ENCODE measurements at places on chromosomes 4 and X.

- no peak for DNase-seq
Measured at GRCh38 chr4:26885912-26886274, 25.3 kb downstream of the STIM2 start.

DNA sequence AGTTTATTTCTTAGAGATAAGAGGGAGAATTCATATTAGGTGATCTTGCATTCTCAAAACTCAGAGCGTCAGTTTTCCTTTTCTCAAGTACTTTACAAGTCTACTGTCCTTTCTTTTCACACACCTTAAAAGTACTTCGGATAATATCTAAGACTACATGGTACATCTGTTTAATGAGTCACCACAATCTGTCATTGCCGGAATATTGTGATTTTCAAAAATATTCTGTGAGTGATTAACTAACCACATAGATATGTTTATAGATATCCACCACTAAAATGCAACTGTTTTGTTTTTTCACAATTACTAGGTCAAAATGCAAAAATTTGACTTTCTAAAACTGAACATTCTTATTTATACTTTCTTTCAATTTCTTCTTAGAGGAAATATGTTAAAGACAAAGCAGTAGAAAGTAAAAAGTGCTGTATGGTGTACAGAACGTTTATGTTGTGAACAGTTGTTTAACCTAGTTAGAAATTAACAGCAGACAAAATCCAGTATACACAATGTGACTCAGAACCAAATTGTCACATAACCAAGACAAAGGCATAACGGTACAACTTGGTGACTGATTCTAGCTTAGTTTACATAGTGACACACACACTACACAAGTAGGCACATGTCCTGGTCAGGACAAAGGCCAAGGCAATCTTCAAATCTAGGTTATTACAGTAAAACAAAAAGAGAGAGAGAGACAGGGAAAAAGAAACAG lies 482.9 kb downstream of the NAF1 start:
- no peak for DNase-seq

DNA sequence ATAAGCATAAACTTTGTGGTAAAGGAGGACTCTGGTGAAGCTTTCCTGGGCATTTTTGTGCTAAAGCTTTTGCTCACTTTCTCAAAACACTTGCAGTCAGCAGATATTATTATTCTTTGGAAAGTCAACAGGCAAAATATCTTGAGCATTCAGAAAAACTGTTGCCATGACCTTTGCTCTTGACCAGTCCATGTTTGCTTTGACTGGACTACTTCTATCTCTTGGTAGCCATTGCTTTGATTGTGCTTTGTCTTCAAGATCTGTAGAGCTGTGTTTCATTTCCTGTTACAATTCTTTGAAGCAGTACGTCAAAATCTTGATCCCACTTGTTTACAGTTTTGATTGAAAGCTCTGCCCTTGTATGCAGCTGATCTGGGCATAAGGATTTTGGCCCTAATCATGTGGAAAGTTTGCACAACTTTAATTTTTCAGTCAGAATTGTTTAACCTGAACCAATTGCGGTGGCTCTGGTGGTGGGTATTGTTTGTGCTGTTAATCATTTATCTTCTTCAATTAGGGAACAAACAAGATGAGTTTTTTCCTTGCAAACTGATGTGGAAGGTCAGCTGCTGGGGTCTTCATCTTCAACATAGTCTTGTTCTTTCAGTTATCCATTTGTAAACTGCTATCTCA lies 121.5 kb upstream of the NUDT6 start:
- DNase-seq: no peak

GRCh38 chr4:151455212-151455611 lies 46.2 kb downstream of the FHIP1A start:
- no peak for DNase-seq

DNA sequence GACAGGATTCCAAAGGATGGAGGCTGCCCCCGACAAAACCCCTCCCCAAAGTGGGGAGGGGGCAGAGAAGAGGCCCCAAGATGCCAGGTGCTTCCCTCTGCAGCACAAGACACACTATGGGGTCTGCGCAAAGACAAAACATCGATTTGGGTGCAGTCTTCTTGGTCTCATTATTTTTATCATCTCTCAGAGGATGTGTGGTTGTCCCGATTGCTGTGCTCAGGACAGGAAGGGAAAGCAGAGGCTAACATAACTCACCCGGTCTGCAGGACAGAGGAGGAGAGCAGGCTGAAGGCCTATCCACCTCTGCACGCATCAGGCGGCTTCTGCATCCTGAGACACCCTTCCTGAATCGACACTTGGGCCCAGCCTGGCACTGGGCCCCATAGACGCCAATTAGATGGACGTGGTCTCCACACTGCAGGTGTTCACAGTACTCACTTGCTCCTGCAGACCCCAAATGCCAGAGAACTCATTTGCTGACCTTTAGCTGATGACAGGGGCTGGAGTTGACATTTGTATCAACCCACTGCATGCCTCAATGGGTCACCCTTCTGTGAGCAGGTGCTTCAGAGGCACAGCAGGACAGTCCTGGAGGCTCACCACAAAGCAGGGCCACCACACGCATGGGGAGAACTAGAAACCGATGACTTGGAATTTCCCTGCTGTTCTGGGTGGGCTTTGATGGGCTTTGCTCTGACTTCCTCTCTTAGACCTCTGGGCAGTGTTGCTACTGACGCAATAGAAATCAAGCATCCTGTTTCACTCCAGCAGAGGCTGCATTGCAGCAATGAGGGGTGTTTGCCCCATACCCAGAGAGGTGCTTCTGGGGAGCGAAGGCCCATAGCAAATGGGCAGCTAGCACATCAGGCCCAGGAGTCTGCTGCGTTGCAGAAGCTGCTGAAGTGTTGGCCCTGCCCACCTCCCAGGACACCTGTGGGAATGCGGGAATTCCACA lies 96.3 kb upstream of the ENPP6 start:
- no peak for DNase-seq

DNA sequence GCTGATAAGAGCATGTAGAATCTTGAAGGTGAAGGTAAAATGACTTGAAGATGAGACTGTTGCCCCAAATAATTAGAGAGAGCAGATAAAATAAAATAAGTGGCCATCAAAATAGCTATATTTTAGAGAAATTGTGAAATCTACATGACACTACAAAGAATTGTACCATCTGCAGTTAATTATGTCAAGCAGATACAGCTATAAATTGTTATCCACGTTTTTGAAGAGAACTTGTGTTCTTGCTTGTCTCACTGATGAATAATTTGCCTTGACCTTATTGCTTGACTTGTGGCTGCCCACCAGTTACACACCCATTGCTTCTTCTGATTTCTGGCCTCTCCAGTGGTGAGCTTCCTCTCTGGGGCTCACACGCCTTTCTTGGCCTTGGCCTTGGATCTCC lies 75.8 kb upstream of the TNIP3 start:
- no peak for DNase-seq

- DNase-seq: no peak
Measured at GRCh38 chr4:102862747-102863146, 6.0 kb upstream of the CISD2 start.

DNA sequence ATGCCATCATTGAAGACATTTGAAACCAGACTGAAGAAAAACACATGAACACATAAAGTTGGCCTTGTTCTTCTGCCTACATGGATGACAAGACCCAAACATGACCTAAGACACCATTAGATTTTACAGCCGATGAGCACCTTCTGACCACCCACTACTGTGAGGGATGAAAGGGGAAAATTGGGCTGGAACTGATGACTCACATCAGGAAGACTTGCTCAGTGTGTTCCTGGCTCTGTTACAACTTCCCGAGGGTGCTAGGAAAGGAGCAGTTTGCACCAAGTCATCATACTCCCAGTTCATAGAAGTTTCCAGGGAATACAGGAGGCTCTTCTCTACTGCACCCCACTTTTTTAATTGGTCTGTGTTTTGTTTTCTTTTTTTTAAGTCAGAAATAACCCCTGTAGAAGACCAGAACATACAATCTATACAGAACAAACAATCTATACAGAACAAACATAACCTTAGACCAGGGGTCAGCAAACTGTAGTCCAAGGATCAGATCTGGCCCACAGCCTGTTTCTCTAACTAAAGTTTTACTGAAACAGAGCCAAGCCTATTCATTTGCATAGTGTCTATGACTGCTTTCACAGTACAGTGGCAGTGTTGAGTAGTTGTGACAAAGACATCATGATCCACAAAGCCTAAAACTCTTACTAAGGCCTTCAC lies 25.3 kb downstream of the BTC start:
- no peak for DNase-seq

DNA sequence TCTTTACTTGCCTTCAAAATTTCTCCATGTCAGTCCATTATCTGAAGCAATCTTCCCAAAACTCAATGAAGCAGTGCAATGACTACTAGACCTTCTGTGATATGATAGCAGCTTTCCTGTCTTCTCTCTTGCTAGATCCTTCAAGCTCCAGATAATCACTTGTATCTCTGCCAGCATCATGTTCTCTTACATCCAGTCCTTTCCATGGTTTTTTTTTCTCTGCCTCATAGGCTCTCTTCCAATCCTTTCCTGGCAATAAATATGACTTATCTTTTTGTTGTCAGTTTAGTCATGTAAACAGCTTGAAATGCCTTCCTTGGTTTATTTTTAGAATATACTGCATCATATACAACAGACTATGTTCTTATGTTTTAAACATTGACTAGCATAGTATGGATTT lies 193.5 kb downstream of the CFAP299 start:
- DNase-seq: no peak

GRCh38 chrX:4805502-4805901 lies 1092.1 kb upstream of the PRKX start:
- DNase-seq: no peak

DNA sequence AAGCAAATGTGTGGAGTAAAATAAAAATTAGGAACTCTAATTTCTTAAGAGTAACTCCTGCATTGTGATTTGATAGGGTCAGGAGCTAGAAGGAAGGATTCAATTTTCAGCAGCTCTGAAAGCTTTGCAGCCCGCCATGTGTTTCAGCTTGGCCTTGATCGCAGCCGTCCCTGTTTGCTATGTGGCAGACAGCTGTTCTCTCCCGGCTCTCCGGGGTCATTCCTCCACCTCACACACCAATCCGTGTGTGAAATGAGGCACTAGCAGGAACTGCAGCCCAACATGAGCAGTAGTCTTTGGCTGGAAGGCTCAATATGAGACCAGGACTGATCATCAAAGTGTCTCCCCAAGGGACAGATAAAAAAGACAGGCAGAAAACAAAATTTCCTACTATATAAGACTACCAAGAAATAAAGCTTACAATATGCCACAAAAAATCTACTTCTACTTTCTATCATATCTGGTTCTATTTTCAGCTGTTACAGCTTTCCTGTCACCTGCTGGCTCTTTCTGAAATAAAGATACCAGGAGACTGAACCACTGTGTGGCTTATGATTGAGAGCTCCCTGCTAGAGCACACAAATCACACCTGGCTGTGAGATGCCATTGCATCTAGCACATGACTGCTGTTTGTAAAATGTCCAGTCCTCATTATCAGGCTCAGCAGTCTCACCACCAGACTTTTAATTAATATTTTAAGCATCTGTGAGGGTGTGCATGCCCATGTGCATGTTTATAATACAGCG lies 44.1 kb upstream of the SEC24B start:
- no peak for DNase-seq

DNA sequence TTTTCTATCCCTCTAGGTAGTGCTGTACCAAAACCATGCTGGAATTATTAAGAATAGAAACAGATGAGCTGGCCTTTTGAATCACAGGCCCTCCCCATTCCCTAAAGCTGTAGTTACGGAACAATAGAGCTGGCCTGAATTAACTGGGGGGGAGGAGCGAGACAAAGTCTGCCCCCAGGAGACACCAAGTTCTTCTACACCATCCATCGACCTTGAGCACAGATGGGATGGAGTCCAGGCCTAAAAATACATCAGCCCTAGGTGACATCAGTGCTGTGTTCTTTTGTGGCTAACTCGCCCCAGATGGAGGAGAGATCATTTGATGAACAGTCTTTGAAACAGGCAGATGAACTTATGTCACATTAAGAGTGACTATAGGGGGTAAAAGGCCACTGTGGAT lies 49.6 kb downstream of the LHFPL1 start:
- no peak for DNase-seq

GRCh38 chr4:105236916-105237311 lies 90.2 kb downstream of the TET2 start:
- DNase-seq: no peak

DNA sequence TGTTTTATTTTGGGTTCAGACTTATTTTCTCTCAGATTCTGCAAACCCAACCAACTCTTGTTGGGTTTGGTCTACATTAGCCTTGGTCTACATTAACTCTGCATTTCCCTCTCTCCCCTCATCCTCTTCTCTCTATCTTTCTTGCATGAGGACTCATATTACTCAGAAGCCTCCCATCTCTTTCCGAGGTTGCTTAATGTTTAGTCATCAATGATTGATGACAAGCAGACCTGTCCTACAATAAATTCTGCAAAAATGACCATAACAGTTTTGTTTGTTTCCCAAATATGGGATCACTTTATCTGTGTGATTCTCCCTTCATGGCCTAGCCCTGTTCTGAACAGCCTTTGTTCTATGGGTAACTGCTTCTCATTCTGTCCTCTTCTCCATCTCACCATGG lies 75.2 kb downstream of the GABRB1 start:
- DNase-seq: no peak

- DNase-seq: no peak
Measured at GRCh38 chr4:139764182-139764581, 98.6 kb downstream of the MGST2 start.

- no peak for DNase-seq
Measured at GRCh38 chr4:142463206-142463605, 382.9 kb downstream of the INPP4B start.

DNA sequence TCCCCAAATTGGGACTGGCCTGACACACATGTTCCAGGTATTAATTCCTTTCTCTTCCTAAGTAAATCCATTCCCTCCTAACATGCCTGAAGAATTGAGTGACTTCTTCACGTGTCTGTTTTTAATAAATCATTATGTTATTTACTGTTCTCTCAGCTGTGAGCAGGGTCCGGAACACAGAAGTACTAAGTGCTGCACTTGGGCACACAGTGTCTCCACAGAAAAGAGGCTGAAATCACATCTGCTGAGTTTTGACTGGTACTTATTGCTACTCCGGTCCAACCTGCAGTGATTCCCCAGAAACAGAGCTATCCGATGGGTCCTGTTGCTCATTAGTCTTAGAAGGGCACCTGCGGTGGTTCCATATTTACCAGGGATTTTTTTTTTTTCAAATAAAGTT lies 202.6 kb downstream of the RBM46 start:
- no peak for DNase-seq

All from AG09319 (cell line).